Glutamatergic neuron (in vitro differentiated cells): ENCODE measurements at places on chromosomes 3 and 15.

DNA sequence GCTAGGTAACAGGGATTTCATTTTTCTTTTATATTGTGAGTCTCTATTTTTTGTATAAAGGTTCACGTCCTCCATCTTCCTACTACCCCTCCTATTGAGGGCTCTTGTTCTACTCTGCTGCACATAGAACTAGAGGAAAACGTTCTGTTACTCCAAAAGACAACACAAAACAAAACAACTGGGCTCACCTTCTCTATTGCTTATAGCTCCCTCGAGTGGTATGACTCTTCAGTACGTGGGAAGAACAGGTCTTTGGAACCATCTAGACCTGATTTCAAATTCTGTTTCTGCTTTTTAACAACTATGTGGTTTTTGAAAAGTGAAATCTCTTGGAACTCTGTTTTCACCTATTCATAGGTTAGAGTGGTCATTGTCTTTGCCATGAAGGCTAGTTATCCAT, 515.3 kb downstream of the SOX2 start:
- no peak for DNase-seq

GRCh38 chr15:83292317-83292716, 7.9 kb upstream of the BNC1 start:
- DNase-seq, result no peak

- DNase-seq, result no peak
Measured at GRCh38 chr15:88036154-88036839, 220.2 kb downstream of the NTRK3 start.

DNA sequence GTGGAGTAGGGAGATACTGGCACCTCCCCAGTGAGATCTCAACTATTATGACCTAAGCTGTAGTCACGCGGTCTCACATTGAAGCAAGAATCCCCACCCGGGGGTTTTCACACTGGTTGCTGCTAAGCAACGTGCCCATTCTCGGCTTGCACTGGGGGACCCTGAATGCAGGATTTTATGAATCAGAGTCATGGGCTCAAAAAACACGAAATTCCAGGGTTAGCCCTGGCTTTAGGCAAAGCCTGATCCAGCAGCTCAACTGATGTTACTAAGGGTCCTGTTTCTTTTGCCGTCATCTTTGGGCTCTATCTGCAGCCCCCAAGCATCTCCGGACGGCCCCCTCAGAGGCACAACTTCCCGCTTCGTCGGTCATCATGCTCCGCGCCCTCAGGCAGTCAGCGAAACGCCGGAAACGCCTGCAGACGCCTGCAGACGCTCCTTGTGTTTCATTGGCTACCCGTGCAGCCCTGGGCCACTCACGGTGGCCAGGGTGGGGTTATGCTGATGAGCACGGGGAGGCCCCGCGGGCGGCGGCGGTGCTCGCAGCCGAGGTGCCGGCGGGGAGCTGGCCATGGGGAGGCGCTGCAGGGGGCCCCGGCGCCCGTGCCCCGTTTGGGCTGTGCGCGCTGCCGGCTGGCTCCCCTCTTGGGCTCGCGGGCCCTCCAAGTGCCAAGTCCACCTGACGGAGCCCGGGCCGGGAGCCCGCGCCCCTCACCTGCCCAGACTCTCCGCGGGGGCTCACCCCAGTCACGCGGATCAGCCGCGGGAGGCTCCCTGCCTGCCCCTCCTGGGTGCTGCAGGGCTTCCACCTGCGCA, 25.8 kb downstream of the EFCC1 start:
- DNase-seq, result peak; percentile 86

DNA sequence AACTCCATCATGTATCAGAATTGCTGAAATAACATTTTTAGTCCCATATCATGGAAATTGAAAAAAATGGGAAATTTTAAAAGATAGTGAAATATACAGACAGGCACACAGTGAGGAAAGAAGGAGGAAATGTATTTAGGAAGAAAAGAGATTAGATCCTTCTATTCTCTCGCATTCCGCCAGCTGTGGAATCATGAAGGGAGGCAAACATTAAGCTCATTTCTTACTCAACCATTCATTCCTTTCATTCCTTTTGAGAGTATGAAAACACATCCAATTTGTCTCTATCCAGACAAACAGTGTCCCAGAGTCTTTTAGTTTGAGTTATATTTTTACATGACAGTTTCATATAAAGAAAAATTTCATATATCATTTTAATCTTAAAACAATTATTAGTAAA, 52.5 kb upstream of the KCNMB2 start:
- no peak for DNase-seq

DNA sequence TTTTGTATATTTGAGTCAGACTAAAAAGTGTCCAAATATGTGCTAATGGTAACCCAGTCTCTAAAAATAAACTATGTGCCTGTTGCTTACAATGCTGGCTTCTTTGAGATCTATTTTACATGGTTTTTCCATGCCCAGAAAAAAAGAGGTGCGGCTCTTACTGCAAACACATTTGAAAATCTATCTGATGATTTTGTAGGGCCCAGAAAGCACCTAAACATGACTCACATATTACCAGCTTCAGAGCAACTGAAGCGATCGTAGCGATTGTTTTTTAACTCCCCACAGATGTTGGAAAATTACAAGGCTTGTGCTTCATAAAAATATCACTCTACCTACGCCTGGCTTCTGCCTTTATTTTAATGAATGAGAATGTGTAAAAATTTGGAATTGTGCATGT, 53.5 kb downstream of the SUCNR1 start:
- no peak for DNase-seq

GRCh38 chr3:18494251-18494650, 69.1 kb upstream of the SATB1 start:
- no peak for DNase-seq

DNA sequence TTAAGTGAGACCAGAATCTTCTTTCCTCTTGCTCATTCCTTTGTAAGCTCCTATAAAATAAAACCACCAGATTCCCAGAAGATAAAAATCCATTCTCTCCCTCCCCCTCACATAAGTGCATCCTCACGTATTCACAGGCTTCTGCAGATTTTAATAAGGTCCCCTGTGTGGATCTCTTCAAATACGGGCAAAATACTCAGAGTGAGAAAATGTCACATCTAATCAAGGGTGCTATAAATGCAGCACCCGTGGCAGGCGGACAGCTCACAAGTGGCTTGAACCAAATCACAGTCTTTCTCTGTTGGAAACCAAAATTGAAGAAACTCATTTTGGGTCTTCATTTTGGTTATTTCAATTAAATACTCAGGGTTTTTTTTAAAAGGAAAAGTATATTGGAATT, 212.9 kb upstream of the CMC1 start:
- no peak for DNase-seq

DNA sequence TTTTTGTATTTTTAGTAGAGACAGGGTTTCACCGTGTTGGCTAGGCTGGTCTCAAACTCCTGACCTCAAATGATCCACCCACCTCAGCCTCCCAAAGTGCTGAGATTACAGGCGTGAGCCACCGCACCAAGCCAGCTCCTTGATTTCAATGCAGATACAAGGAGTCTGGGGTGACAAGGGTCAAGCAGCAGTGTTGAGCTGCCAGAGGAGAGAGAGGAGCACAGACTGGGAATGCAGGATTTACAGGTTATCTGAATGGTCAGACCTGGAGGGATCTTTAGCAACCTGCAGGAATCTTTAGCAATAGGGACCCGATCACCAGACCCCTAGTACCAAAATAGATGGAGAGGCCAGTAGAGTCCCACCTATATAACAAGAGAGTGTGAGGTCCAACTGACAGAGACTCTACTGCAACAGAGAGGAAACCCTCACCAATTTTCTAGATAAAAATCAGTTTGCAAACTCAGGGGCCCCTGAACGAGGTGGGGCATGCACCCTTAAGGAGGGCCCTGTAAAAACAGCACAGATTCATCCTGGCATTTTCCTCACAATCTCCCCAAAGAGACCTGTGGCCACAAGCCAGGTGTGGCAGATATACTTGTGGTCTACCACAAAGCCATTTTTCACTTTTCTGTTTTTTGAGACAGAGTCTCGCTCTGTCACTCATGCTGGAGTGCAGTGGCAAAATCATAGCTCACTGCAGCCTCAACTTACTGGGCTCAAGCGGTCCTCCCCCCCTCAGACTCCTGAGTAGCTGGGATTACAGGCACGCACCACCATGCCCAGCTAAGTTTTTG, 10.7 kb upstream of the SHISA5 start:
- DNase-seq, result no peak

GRCh38 chr3:67819447-67819846, 165.0 kb upstream of the SUCLG2 start:
- DNase-seq, result no peak

DNA sequence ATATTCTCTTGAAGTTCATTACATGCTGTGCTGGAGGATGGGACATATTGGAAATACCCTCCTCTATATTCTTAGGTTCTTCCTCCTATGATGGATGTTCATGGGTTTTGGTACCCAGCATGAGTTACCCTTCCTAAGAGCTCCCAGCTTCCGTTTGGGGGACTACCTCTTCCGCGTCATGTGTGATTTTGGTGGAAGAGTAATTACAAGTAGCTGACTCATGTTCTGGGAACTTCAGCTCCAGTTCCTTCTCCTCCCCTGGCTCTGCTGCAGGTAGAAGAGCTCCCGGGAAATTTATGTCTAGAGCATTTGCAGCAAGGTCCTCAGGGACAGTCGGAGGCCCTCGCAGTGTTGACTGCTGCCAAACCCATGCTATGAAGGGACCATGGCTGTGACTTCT, 208.8 kb upstream of the IL12A start:
- DNase-seq, result no peak

GRCh38 chr3:169813757-169814517, 1.2 kb upstream of the LRRC34 start:
- DNase-seq, result no peak

- no peak for DNase-seq
Measured at GRCh38 chr15:29476503-29477080, 207.0 kb upstream of the NSMCE3 start.

DNA sequence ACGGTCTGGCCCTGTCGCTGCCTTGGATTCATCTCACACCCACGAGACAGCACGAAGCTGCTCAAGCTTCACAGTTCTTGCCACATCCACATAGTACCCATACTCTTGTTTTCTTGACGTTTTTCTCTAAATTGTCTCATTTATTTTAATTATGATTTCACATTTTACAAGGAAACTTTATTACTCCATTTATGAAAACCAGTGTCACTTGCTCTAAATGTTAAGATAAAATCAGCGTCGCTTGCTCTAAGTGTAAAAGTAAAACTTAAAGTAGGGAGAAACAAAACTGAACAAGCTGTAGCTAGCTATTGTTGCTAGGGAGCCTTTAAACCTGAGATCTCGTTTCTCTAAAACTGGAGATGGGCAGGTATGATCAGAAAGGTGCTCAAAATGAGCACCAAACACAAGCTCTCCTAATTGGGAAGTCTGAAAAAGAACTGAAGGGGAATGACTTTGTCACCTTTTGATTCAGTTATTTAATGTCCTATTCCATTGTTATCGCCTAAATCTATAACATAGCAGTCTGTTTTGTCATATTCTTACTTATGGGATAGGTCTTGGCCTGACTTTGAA, 680 bp downstream of the IFT122 start:
- no peak for DNase-seq

DNA sequence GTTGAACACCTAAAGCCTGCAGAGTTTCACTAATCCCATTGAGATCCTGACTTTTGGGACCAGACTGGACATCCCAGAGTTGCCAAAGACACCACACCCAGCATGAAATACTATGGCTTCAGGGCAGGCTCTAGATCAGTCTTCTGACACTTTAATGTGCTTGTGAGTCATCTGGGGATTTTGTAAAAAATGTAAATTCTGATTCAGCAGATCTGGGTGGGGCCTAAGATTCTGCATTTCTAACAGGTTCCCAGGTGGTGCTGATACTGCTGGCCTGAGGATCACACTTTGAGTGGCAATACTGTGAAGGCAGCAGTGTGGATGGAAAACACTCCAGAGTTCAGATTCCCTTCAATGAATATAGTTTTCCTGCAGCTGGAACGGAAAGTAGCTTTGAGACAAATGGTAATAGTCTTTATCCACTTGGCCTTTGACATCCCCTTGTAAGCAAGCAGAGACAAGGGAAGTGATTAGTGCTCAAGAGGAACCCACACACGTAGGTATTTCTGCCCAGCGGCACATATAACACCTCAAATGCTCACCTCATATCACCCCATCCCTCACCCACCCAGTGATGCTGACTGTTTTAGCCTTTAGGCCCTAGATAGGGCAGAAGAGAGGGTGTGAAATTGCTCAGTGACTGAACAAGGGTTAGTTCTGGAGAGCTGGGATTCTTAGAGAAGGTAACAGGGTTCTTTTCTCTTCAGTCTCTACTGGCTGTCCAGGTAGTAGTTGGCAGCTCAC, 51.5 kb upstream of the GSK3B start:
- no peak for DNase-seq

DNA sequence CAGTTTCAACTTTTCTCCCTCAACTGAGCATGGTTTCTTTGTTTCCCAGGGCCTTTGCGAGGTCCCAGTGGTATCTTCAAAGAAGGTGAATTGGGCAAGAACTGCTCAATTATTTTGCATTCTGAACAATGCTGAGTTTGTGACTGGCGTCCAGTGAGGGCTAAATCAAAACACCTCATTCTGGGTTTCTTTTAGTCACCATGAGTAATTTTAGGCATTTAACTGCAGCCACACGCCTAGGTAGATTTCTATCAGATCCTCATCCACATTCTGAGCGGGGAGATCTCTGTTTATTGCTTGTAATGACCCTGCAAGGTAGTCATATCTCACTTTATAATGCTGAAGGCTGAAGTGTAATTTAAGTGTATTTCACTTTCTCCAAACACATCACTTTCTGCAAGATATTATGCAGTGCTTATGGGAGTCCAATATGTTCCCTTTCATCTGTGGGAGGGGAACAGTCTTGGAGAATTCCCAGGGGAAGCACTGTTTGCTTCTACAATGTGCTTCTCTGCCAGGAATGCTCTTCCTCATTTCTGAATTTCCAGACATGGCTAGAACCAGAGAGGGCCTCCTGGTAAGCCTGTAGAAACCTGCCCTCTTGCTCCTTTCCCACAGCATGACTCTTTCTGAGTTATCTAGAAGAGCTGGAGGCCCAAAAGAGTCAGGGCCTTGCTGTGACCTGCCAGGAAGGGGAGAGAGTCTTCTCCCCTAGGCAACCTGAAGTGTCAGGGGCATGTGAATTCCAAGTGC, 91.7 kb downstream of the FRMD4B start:
- no peak for DNase-seq

- no peak for DNase-seq
Measured at GRCh38 chr3:134320749-134321148, 53.5 kb downstream of the AMOTL2 start.

- no peak for DNase-seq
Measured at GRCh38 chr3:139689708-139690228, 12.0 kb upstream of the NMNAT3 start.

DNA sequence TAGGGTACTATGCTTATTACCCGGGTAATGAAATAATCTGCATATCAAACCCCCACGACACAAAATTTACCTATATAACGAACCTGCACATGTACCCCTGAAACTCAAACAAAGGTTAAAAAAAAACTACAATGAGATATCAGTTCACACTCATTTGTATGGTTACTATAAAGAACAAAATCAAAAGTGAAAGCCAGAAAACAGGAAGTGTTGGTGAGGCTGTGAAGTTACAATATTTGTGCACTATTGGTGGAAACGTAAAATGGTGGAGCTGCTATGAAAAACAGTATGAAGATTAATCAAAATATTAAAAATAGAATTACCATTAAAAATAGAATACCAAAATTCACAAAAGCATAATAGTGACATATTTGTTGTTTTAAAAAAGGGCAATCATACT, 128.9 kb downstream of the ZIC1 start:
- no peak for DNase-seq
